ENCODE measurements at places on chromosomes 6 and 20. TPM values are rescaled to one million over a fixed set of nuclear protein-coding genes. Genes with fewer than 3 reads are reported as not detected.

The HLA-DMB gene
- total RNA-seq = under 0.01 TPM

The CST3 gene
- total RNA-seq = 104 TPM

The HLA-DOB gene
- 3.0 TPM for total RNA-seq

The SDCBP2 gene
- 6.7 TPM for total RNA-seq

The HSPA1L gene
- 1.6 TPM for total RNA-seq

The FABP7 gene
- not detected for total RNA-seq

The TCP11 gene
- total RNA-seq = 1.6 TPM

The HEBP2 gene
- total RNA-seq = 18.1 TPM

The NOTCH4 gene
- 3.5 TPM for total RNA-seq

The C6orf132 gene
- total RNA-seq = 19.8 TPM

The PDRG1 gene
- total RNA-seq = 2.5 TPM

The NKX2-4 gene
- total RNA-seq = not detected

The PLCB4 gene
- total RNA-seq = 0.87 TPM

The SLC22A1 gene
- total RNA-seq = 2.0 TPM

The CST2 gene
- not detected for total RNA-seq

The NCOA7 gene
- 38.9 TPM for total RNA-seq

The SAMD3 gene
- not detected for total RNA-seq

The TFAP2A gene
- 24.3 TPM for total RNA-seq

The SOBP gene
- total RNA-seq = not detected

The GJA1 gene
- total RNA-seq = 195 TPM

The RPL10A gene
- 907 TPM for total RNA-seq

The BPIFB2 gene
- total RNA-seq = not detected

The KHDC1 gene
- 5.5 TPM for total RNA-seq

The SLC52A3 gene
- 0.11 TPM for total RNA-seq

The ADAM33 gene
- 3.1 TPM for total RNA-seq

The ELOVL2 gene
- total RNA-seq = not detected

The KCNQ5 gene
- total RNA-seq = 0.43 TPM

The PDYN gene
- not detected for total RNA-seq

The SLC17A3 gene
- not detected for total RNA-seq

The IPCEF1 gene
- 0.11 TPM for total RNA-seq

The MAP3K4 gene
- total RNA-seq = 12.2 TPM

The NMBR gene
- total RNA-seq = not detected

The PI16 gene
- not detected for total RNA-seq

The TCFL5 gene
- total RNA-seq = 9.0 TPM

The PM20D2 gene
- total RNA-seq = 1.6 TPM

The TMC2 gene
- total RNA-seq = not detected

The PPP1R10 gene
- total RNA-seq = 55.4 TPM

The MAS1 gene
- total RNA-seq = not detected

The IYD gene
- total RNA-seq = not detected

The SAPCD1 gene
- total RNA-seq = 0.79 TPM

The OPRM1 gene
- not detected for total RNA-seq

The COX7A2 gene
- total RNA-seq = 228 TPM

The GGT7 gene
- total RNA-seq = 13.7 TPM

The AKAP7 gene
- total RNA-seq = 11.0 TPM

All from placental epithelial cell (primary cell).